Choroid plexus epithelial cell (primary cell): ENCODE measurements at places on chromosomes 13 and 19.

- no peak for DNase-seq
Measured at GRCh38 chr13:61086087-61086486, 329.6 kb downstream of the PCDH20 start.

- no peak for DNase-seq
Measured at GRCh38 chr19:734716-735115, 16.2 kb upstream of the MISP start.

- no peak for DNase-seq
Measured at GRCh38 chr13:31884556-31884955, 145.2 kb downstream of the RXFP2 start.

GRCh38 chr13:94212196-94212595 is 267.3 kb downstream of the DCT start:
- DNase-seq: no peak

- DNase-seq: no peak
Measured at GRCh38 chr19:1856345-1856697, 7.1 kb downstream of the KLF16 start.

GRCh38 chr13:99264051-99264450 is 5.9 kb upstream of the GPR18 start:
- DNase-seq: no peak
